ENCODE measurements at places on chromosomes 5 and 9.

DNA sequence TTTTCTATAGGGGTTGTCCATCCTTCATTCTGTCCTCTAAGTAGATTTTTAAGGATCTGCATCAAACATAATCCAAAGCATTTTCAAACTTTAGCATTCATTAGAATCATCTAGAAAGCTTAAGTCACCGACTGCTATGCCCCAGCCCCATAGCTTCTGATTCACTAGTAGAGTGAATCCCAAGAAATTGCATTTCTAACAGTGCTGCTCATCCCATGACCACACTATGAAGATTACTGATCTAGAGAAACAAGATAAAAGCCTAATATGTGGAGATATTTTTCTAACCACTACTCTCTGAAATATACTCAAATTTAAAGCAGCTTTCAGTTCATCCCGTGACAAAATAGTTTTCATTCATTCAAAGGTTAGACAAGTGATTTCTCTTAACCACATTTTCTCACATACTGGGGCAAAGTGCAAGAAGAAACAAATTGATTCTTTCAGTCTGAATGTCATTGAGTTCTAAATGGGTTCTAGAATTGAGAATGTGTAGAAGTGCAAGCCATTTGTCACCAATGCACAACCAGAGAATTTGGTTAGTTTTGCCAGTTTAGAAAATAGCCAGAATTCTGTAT is 286.9 kb upstream of the CD180 start:
- DNase-seq, result no peak

GRCh38 chr9:1957856-1958255 is 57.3 kb upstream of the SMARCA2 start:
- DNase-seq, result no peak

DNA sequence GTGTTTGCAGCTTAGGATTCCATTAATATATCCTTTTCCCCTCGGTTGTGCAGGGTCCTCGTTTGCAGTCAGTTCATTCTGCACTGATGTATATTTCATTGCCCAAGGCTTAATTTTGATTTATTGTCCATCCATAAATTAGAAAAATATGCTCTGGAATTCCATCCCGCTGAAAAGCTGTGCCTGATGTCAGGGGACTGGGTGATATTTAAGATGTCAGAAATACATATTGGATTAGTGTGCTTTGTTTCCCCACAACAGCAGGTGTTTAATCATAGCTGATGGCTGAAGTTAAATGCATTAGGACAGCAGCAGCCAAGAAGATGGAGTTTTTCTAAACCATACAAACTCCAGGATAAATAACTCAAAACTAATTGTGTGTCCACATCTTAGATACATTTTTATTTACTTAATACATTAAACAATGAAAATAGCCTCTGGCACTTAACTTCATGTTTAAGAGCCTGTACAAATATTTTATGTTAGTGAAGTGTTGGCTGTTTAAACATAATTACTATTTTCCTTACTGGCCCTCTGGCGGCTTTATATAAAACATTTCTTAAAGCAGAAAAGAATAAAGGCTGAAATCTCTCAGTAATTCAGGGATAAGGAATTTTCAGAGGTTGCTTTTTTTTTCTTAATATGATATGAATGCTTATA is 170.4 kb upstream of the TBCA start:
- no peak for DNase-seq

DNA sequence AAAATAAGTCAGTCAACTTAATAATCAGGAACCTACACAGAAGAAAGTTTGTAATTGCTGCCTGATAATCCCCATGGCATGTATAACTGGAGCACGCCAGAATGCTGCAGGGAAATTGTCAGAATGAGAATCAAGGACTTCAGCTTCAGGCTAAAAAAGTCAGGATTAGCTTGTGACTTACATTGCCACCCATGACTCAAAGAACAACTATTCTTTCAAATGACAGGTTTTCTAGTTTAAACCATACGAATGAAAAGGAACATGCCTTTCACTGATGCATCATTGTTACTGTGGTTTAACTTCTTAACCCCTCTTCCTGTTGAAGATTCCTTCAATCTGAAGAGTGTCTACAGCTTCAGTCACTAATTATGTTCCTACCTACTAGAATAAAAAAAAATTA is 112.4 kb downstream of the ISL1 start:
- DNase-seq, result no peak

GRCh38 chr5:14748180-14748900 is 83.8 kb downstream of the OTULIN start:
- DNase-seq, result no peak

GRCh38 chr9:114261026-114261425 is 61.9 kb upstream of the ORM1 start:
- DNase-seq, result no peak

DNA sequence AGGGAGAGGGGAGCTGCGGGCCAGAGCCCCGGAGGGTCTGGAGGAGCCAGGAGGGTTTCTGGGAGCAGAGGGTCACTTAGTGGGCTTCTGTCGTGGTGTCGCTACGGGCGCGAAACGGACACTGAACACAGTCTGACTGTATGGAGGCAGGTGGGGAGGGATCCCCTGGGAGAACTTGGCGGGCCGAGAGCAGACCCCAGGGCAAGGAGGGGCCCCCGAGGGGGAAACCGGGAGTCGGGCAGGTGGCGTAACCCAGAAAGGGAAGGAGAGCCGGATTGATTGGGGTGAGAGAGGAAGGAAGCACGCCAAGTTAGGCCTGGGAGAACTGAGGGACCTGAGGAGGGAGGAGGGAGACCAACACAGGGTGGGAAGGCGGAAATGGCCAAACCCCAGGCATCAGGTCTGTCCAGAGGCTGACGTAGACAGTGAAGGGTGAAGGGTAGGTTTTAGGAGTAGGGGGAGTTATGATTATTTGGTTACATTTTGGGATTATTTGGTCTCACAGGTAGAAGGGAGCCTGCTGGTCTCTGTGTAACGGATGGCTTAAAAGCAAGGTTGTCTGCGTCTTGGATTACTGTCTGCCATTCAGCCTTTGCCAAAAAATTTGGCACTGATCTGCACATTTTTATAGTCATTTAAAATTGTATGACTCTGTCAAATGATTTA is 3.3 kb upstream of the MSMP start:
- no peak for DNase-seq

GRCh38 chr9:19229595-19230354 is 718 bp upstream of the DENND4C start:
- DNase-seq, result peak; percentile 40

GRCh38 chr9:71483436-71483835 is 284.9 kb downstream of the CEMIP2 start:
- no peak for DNase-seq

DNA sequence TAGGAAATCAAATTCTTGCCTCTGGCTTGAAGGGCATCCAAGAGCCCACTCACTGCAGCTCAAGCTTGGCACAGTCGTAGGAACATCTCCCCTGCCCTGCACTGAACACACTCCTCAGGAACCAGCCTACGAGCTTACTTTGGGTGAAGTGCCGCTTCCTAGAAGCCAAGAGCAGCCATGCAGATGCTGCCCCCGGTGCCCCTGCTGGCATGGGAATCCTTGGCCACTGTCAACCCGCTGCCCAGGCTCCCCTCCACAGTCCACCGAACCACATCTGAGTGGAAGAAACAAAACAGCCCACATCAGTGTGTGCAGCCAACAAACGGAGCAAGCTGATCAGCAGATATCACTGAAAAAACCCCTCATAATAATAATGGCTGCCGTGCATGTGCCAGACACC is 89.8 kb downstream of the TMEM215 start:
- no peak for DNase-seq

GRCh38 chr9:73847536-73847935 is 649.6 kb upstream of the RORB start:
- DNase-seq, result no peak

- DNase-seq, result no peak
These were observed 15.4 kb downstream of the SH3TC2 start for GRCh38 chr5:149047462-149047861.

DNA sequence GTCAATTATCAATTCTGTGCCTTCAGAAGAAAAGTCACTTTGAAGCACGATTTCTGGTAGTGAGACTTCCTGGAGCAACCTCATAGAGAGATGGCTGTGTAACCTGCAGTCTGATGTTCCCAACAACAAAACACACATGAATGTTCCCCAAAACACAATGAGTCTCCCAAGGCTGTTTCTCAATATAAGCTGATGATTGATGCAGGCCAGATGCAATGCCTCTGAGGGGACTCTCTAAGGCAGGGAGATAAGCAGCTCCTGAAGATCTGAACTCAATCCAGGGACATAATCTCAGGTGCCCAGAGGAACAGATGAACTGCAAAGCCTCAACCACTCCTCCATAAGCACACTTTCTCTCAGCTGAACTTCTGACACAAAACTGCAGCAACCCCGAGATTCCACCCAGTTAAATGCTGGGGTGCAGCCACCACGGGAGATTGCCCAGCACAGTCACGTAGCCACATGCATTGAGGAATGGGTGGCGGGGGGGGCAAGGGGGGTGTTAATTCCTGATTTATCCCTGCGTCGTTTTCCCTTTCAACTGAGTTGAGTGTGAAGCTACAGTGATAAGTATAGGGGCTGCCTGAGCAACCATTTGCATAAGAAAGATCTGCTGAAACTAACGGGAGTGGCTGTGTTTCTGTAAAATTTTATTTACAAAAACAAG is 122.7 kb upstream of the RASEF start:
- DNase-seq, result no peak

GRCh38 chr9:7545371-7546165 is 254.0 kb downstream of the DMAC1 start:
- DNase-seq, result no peak

DNA sequence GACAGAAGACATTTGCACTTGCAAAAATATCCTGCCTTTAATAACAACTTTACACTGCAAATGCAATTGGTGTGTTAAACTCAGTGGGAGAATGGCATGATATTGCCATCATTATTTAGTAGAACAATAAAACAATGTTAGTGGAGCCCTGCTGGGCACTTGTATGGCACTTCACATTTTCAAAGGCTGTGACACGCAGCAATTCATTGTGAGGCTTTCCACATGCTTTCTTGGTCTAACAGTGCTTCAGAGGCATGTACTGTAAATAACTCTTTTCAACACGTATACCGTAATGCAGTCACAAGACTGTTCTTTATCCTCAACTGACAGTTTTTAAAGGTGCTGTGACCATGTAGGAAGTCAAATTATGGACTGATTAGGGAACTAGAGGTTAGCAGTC is 155.5 kb upstream of the EPB41L4A start:
- DNase-seq, result no peak

- DNase-seq, result no peak
These were observed 322.5 kb upstream of the IRX4 start for GRCh38 chr5:2205185-2205585.

- peak; percentile 10 for DNase-seq
These were observed 87.6 kb downstream of the ERP44 start for GRCh38 chr9:100011062-100011681.

GRCh38 chr5:36611520-36612274 is 5.3 kb downstream of the SLC1A3 start:
- no peak for DNase-seq

DNA sequence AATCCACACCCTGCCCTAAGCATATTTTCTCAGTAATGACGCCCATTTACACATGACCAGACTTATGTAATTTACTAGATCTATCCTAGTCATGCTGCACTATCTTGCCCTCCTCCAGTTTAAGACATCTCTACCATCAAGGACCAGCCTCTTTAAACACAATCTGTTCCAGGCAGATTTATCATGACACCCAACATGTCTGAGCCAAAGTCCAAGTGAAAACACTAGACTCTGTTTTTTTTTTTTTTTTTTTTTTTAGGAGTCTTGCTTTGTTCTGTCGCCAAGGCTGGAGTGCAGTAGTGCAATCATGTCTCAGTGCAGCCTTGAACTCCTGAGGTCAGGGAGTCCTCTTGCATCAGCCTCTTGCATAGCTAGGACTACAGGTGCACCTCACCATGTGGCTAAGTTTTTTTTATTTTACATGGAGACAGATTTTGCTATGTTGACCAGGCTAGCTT is 354.6 kb downstream of the ARRDC3 start:
- DNase-seq, result no peak

DNA sequence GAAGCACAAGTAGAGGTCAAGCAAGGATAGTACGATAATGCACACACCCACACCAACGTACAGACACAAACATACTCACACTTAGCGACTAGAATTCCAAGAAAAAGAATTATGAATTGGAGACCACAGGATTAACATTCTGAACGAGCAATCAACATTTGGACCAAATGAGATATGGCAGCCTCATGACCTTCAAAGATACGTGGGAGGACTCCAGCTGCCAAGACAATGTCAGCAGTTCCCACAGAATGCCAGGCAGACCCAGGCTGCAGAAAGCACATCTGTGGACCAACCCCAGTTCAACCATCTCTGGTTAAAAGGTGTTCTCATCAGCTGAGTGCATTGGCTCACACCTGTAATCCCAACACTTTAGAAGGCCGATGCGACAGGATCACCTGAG is 187.6 kb upstream of the GRAMD2B start:
- no peak for DNase-seq

GRCh38 chr9:89470224-89470839 is 27.6 kb downstream of the SEMA4D start:
- DNase-seq, result no peak

- DNase-seq, result no peak
These were observed 241.8 kb upstream of the MSX2 start for GRCh38 chr5:174482607-174483024.

- no peak for DNase-seq
These were observed 272.2 kb upstream of the DMRT1 start for GRCh38 chr9:569296-569695.

GRCh38 chr5:106894964-106895363 is 775.8 kb downstream of the EFNA5 start:
- no peak for DNase-seq

GRCh38 chr5:111389390-111390082 is 122.8 kb downstream of the STARD4 start:
- no peak for DNase-seq

GRCh38 chr5:154519359-154519758 is 41.3 kb upstream of the HAND1 start:
- no peak for DNase-seq

- DNase-seq, result no peak
These were observed 84.9 kb downstream of the ZNF608 start for GRCh38 chr5:124661317-124662141.

- no peak for DNase-seq
These were observed 25.6 kb upstream of the LARP1 start for GRCh38 chr5:154729613-154730012.

DNA sequence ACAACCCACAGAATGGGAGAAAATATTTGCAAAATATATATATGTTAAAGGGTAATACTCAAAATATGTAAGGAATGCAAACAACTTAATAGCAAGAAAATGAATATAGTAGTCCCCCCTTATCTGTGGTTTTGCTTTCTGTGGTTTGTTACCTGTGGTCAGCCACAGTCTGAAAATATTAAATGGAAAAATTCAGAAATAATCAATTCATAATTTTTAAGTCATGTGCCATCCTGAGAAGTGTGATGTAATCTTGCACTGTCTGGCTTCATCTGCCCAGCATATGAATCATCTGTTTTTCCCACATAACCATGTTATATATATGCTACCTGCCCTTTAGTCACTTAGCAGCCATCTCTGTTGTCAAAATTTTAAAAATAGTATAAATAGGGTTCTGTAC is 11.7 kb downstream of the CER1 start:
- no peak for DNase-seq
